A549 (cell line): ENCODE measurements at places on chromosomes 2 and 18. TPM values are rescaled to one million over a fixed set of nuclear protein-coding genes. Genes with fewer than 3 reads are reported as not detected.
A peak's percentile ranks its signal among the peaks of the same experiment; 100 is the strongest.

DNA sequence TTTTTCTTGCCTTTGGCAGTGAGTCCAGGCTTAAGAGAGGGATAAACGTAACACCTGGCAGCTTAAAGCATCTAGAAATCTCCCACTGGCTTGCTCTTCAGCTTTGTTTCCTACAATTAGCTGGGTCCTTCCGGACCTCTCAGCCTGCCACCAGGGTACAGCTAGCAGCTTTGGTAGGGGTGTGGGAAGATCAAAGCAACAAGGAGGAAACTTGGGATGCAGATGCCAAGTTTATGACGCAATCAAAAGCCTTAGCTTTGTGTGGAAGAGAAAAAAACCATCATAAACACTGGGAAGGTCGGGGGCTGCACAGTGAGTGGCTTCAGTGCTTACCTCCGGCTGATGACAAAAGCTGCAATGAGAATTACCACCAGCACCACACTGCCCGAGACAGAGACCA is 116.9 kb downstream of the EPHA4 start:
- DNase-seq = no peak

- DNase-seq = no peak
Observed at GRCh38 chr2:10830203-10830602, 17.6 kb upstream of the PDIA6 start.

DNA sequence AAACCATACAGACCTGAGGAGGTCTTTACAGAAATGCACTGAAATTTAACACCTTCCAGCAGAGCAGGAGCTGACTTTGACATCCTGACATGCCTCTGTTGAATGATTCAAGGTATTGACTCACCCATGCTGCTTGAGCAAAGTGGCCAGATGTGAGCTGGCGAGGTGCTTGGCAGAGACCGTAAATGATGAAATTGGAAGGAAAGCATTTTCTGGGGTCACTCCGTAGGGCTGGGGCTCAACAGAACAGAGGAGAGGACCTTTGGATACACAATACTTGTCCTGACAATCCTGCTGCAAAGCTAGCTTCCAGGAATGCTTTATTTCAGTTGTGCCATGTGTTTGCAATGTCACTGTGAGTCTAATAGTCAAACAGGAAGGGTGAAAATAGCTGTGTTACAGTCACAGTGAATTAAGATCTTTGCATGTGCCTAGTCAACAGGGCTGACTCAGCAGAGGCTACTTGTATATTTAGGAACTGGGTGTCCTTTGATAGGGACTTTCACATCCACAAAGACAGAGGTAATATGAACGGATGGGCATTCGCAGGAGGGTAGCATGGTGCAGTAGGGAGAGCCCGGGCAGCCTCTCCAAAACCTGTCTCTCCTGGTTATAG is 31.6 kb upstream of the NCK2 start:
- no peak for DNase-seq

- no peak for DNase-seq
Observed at GRCh38 chr2:216659276-216659675, 26.1 kb downstream of the IGFBP2 start.

GRCh38 chr2:170255137-170255536 is 77.2 kb downstream of the MYO3B start:
- DNase-seq = no peak

- DNase-seq = peak; percentile 70
Observed at GRCh38 chr18:38940863-38941531, 1375.4 kb upstream of the CELF4 start.

DNA sequence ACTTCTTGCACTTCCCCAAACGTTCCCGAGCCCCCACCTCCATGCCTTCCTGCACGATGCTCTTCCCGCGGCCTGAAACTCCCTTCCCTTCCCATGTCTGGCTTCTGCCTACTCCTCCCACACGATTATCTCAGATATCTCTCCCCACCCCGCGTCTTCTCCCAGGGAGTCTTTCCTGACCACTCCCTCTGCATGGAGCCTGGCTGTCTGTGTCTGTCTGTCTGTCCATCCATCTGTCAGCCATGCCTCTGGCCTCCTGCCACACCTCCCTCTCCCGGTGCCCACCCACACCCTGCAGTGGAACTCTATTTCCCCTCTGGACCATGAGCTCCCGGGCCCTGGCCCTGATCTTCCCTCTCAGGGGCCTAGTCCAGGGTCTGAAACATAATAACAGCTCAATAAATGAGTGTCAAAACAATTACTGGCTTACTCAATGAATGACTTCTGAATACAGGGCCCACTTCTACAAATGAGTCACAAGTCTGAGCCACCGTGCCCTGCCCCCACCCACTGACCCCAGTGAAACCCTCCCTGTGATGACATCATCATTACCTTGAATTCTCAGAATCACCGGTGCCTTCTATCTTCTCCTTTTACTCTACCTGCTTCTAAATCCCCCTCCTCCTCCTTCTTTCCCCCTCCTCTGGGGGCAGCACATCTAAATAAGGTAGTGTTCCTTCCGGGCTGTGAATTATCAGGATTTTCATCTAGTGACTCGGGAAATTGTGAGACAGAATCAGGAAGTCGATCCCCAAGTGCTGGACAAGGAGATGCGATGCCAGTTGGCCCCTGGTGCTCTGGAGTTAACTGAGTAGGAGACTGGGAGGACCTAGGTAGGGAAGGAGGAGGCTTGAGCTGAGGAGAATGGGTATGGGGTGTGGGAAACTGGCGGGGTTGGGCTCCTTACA is 46.1 kb upstream of the PLB1 start:
- peak; percentile 58 for DNase-seq

GRCh38 chr18:53796040-53796729 is 428.3 kb downstream of the MBD2 start:
- DNase-seq = no peak

- DNase-seq = no peak
Observed at GRCh38 chr2:206736935-206737334, 18.7 kb upstream of the DYTN start.

GRCh38 chr2:97663626-97663961 is 250 bp downstream of the ACTR1B start:
- DNase-seq = no peak

GRCh38 chr18:63105636-63106316 is 213.8 kb downstream of the BCL2 start:
- no peak for DNase-seq

DNA sequence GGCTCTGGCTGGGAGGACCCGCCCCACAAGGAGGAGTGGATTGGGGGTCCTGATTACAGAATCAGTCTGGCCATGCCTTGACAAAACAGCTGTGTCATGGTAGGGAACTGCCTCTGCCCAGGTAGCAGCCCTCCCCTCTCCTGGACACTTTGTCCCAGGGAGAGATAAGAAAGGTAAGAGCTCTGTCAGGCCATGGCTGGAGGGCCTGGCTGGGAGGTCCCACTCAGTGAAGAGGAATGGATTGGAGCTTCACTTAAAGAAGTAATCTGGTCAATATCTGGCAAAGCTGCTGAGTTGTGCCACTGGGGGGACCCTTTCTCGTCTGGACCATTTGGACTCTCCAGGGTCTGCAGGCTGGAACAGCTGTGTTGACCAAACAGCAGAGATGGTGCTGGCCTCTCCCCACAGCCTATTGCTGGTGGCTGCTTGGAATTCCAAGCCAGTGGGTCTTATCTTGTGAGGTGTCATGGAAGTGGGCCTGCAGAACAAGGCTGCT is 75.4 kb downstream of the EPC2 start:
- no peak for DNase-seq

GRCh38 chr2:18117592-18117991 is 239.1 kb downstream of the KCNS3 start:
- DNase-seq = peak; percentile 43

GRCh38 chr2:79966882-79967281 is 337.7 kb downstream of the LRRTM1 start:
- DNase-seq = no peak

DNA sequence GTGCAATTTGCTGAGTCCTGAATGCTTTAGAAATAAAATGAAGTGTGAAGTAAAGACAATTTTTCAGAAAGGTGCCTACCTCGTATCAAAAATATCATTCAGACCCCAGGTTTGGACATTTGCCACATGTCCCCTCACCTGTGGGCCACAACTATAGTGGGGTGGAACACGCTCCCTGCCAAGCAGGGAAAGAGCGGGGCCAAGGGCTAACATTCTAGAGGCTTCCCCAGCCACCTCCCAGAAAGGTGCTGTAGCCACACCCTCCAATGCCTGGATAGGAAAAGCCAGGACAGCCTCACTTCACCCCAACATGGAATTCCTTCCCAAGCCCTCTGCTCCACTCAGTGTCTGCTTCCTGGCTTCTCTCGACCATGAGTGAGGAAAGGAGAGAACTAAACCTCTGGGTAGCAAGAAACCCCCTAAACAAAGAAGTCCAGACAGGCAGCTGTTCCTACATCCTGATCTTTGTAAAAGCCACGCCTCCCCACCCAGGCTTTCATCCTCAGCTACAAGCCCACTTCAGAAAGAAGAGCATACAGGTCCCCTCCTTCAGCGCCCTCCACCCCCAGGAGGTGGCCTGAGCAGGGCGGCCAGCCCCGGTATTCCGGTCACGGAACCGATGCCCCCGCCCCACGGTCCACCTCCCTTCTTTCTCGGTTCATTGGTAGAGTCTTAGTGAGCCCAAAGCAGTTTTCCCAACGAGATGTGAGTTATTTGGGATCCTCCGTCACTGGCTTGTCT is 2.1 kb downstream of the COL6A3 start:
- DNase-seq = no peak

DNA sequence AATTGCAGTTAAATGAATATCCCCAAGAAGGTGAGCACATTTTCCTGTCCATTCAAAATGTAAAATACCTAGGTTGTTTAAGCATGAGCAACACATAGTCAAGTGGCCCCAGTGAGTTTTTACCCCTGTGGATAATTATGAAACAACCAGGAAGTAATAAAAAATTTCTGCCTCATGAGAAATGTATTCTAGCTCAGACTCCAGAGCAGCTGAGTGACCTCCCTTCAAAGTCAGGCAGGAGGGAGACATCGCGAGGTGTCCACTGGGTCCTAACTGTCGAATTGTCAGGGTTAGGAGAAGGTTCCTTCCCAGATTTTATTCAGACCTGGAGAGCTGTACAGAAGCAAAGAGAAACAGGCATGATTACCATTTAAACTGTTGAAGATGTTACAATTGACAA is 416.6 kb upstream of the SMIM21 start:
- DNase-seq = no peak

DNA sequence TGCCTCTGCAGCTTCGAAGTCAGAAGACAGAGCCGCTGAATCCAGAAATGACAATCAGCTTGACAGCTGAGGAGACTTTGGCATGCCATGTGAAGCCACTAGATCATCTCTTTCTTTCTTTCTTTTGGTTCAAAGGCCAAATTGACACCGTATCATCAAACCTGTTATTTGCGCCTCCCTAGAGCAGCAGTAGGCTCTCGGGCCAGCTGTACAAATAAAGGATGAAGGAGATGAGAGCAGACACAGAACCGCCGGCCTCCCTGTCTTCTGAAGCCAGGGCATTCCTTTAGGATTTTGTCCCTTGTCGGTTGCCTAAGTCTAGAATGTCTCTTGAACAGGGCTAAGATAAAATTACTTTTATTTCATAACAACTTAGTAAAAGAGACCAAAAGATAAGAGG is 36.8 kb downstream of the COL4A4 start:
- DNase-seq = no peak

KANSL1L gene
- 1.0 to 1.2 TPM (median 1.0 TPM) in 3 replicates for polyA plus RNA-seq

SNED1 gene
- polyA plus RNA-seq = 0.13 to 0.21 TPM (median 0.15 TPM) in 3 replicates

MYO5B gene
- 6.4 to 9.4 TPM (median 6.9 TPM) in 3 replicates for polyA plus RNA-seq

NAT8 gene
- polyA plus RNA-seq = not detected in 3 replicates

C2orf78 gene
- polyA plus RNA-seq = not detected in 3 replicates

ATP8B1 gene
- polyA plus RNA-seq = 7.1 to 8.8 TPM (median 7.1 TPM) in 3 replicates

WNT10A gene
- polyA plus RNA-seq = 0.04 TPM in 2 of 3 replicates, not detected in the other

LRRTM1 gene
- polyA plus RNA-seq = not detected in 3 replicates

OTOS gene
- polyA plus RNA-seq = not detected in 3 replicates

POTEI gene
- 0.04 TPM in 1 of 3 replicates, not detected in the others for polyA plus RNA-seq
